ENCODE measurements at places on chromosomes 2 and 18.
A peak's percentile ranks its signal among the peaks of the same experiment; 100 is the strongest.

DNA sequence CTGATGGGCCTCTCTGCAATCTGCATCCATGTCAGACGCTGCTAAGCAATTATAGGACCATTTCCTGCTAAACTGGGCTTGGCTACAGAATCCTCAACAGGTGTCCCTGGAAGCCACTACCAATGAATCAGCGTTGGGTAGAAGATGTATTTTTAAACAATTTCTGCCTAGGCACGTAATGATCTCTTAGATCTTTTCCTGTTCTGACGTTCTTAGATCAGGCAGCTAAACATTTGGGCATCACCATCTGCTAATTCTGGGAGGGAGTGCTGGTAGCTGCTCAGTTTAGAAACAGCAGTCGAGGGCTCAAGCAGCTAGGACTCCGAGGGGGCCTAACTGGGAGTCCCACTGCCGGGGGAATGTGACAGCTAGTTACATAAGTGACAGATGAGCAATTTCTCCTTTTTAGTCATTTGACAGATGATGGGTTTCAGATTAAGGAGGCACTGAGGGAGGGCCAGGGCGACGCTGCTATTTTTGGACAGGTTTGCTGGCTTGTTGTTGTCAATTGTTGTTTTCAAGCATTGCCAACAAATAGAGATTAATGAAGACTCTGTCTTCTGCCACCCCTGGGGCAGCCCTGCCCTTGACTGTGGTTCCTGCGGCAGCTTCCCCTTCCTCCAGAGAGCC is 92.7 kb downstream of the MRO start:
- peak; percentile 50 for DNase-seq

GRCh38 chr2:72395096-72395495 is 247.4 kb upstream of the CYP26B1 start:
- DNase-seq, result no peak

- no peak for DNase-seq
Observed at GRCh38 chr18:2448565-2449151, 122.6 kb downstream of the METTL4 start.

DNA sequence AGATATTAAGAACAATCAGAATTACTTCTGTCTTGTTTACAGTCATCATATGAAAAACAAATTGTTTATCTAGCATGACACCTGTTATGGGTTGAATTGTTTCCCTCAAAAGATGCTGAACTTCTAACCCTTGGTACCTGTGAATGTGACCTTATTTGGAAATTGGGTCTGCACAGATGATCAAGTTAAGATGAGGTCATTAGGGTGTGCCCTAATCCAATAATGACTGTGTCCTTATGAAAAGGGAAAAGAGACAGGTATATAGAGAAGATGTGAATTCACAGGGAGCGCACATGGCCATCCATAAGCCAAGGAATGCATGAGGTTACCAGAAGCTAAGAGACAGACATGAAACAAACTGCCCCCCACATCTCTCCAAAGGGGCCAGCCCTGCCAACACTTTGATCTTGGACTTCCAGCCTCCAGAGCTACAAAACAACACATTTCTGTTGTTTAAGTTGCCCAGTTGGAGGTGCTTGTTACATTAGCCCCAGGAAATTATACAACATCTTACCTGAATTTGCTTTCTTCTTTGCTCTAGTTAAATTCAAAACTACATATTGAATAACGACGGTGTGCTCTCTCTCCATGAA is 2.3 kb upstream of the HPCAL1 start:
- DNase-seq, result no peak

DNA sequence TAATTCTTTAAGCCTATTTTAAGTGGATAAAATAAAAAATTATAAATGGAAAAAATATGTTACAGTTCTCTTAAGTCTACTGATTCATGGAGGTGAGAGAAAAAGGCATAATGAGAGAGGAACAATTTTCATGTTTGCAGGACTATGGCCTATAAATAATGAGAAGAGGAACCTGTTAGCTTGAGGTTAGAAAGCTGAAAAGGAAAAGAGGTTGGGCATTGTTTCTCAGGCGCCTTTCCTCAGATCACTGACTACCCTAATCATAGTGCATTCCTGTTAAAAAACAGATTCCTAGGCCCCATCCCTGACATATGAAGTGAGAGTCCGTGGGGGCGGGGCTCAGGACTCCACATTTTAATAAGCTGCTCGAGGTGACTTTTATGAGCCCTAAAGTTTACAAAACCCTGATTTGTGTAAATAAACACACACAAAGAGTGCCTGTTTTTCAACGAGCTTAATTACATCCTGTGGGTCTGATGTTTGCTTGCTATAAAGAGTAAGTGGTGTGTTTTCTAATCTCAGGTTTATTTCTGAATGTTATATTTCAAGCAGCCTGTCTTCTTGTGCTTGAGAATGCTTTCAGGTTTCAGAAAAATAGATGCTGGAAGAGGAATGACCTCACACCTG is 335.5 kb downstream of the CLIP4 start:
- DNase-seq, result no peak

DNA sequence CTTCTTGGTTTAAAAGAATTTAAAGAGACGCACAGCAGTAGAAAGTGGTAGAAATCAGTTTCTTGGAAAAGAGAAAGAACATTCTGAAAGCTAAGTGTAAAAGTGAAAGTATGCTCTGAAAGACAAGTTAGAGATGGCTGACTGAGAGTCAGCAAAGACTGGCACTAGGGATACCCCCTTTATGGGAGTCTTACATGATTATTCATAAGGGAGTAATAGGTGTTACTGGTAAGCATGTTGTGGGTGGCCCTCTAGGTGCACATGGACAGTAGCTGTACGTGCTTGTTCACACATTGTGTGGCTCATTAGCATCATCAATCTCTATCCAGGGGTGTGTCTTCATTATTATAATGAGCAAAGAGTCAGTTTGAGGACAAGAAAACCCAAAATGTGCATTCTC is 816.2 kb downstream of the CBLN2 start:
- DNase-seq, result no peak

DNA sequence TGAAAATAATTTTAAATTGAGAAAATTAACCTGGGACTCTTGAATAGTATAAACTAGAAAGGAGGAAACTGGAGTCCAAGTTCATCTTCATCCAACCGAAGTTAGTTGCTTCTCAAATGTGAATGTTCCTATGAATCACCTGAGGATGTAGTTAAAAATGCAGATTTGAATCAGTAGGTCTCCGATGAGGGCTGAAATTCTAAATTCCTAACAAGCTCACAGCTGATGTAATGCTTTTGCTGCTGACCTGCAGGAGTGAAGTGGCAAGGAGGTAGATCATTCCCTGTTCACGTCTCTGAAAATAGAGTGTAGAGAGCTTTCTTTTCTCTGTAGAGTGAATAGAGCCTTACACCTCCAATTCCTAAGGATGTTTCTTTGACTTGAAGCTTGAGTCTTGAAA is 685.5 kb downstream of the CPS1 start:
- DNase-seq, result no peak

GRCh38 chr2:25855065-25855464 is 23.2 kb downstream of the ASXL2 start:
- no peak for DNase-seq

- no peak for DNase-seq
Observed at GRCh38 chr2:64359892-64360657, 93.9 kb upstream of the LGALSL start.

- peak; percentile 33 for DNase-seq
Observed at GRCh38 chr2:191030521-191031154, 16.7 kb upstream of the STAT1 start.

- no peak for DNase-seq
Observed at GRCh38 chr18:74797577-74798151, 200.0 kb downstream of the ZNF407 start.

DNA sequence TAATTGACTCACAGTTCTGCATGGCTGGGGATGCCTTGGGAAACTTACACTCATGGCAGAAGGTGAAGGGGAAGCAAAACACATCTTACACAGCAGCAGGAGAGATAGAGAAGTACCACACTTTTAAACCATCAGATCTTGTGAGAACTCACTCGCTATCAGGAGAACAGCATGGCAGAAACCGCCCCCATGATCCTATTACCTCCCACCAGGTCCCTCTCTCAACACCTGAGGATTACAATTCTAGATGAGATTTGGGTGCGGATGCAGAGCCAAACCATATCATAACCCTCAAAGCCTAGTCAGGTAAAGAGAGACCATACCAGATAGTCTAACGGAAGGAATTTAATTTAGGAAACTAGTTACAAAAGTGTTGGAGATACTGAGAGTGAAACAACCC is 182.6 kb upstream of the ACVR2A start:
- DNase-seq, result no peak

- no peak for DNase-seq
Observed at GRCh38 chr2:237873897-237874551, 14.6 kb downstream of the RAMP1 start.

DNA sequence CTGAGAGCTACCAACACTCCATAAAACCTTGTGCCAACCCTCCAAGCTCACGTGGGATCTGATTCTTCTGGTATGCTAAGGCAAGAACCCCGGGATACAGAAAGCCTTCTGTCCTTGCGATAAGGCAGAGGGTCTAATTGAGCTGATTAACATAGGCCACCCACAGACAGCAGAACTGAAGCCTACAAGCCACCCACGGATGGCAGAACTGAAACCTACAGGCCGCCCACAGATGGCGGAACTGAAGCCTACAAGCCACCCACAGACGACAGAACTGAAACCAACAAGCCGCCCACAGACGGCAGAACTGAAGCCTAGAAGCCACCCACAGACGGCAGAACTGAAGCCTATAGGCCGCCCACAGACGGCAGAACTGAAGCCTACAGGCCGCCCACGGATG is 216.3 kb downstream of the SNTG2 start:
- no peak for DNase-seq

DNA sequence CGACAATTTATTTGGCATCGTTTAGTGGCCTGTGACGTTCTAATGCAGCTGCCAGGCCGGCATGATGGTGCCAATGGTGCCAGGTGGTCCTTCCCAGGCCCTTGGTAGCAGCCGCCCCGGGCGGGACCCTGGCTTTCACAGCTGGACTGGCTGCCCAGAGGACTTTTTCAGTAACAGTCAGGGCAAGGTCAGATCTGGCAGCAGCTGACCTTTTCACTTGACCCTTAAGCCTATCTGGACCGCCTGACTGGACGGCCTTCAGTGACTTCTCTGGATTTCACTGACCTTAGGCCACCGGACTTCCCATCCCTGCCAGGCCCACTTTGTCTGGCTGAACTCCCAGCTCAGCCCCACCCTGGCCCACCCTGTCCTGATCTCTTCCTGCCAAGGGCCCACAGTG is 15.9 kb downstream of the TRIB2 start:
- DNase-seq, result no peak

DNA sequence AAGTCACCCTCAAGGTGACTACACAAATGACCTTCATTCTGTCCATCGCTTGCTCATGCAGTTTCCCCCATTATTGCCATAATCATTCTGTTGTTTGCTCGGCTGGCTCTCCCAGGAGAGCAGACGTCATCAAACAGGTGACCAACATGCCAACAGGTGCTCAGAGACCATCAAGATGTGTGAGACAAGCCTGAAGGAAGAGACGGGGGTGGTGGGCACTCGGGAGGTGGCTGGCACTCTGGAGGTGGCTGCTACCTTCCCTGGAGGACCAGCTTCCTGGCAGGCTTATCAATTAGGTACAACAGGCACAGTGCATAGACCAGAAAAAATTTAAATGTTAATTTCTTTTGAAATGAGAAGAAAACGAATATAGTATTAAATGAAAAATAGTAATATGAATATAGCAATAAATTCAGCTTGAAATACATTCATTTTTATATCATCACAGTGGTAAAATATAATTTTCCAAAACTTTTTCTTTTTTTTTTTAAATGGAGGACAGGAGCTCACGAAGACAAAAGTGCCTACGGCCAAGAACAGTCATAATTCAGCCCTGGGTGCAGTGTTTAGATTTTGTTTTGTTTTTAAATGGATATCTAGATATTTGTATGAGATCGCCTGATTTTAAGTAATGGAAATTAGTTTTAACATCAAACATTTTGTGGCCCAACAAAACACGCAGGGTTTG is 16.9 kb upstream of the HAAO start:
- no peak for DNase-seq

GRCh38 chr2:188607501-188607900 is 315.8 kb downstream of the GULP1 start:
- no peak for DNase-seq

DNA sequence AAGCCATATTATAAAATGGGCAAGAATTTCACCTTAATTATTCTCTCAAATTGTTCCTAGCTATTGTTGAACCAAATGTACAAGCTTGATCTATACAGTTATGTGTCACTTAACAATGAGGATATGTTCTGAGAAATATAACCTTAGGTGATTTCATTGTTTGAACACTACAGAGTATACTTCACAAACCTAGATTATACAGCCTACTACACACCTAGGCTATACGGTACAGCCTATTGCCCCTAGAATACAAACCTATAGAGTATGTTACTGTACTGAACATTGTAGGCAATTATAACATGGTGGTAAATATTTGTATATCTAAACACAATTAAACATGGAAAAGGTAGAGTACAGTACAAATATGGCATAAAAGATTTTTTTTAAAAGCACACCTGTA is 42.9 kb upstream of the MMADHC start:
- no peak for DNase-seq

DNA sequence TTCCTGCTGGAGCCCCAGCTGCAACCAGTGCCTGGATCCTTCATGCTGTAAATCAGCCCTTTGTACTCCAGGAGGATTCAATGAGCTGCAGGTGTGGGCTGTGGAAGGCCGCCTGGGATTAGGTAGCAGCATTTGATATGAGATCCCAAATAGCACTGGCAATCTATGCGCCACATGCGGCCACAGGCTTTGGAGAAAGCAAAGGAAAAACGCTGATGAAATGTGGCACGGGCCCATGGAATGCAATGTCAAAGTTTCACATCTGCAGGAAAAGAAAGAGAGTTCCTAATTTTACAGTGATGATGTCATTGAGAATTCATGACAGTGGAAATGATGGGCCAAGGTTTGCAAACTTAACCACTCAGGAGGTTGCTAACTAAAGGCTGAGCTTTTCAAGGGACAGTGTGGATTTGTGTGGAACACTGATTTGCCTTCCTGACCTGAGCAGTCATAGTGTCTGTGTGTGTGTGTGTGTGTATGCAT is 216.4 kb upstream of the OSR1 start:
- DNase-seq, result no peak

- DNase-seq, result no peak
Observed at GRCh38 chr2:10922307-10923007, 10.7 kb downstream of the KCNF1 start.

DNA sequence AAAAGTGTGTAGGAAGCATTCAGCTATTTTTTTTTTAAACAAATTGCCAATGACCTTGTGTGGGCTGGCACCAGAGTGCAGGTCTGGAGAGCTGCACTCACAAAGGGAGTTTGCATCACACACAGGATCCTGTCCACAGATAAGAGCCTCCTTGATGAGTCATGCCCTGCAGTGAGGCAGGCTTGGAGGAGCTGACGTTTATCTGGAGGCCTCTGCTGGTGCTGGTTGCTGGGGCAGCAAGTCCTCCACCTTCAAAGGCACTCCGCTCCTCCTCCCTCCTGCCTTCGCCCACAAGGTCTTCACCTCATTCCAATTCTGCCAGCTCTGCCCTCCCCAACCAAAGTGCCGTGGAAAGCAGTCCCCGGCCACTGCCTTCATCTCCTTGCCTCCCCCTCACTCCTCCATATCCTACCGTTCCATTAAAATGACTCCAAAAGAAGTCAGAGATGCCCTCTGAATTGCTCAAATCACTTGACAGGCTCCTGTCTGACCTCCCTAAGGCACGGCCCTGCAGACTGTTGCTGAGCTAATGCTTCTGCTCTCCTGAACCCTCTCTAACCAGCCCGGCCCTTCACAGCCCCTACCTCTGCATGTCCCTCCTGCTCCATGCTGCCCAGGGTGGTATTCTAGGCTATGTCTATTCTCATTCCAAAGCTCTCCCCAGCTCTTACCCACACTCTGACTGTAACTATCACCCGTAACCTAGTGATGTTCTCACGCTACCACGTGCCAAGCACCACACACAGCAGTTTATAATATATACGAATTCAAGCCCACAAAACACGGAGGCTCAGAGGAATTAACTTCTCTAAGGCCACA is 30.9 kb downstream of the LONRF2 start:
- no peak for DNase-seq
